ENCODE measurements at places on chromosomes 2 and 18.

GRCh38 chr2:47437287-47437686 is 34.3 kb downstream of the MSH2 start:
- peak; percentile 10 for DNase-seq

GRCh38 chr2:25671622-25672021 is 1.8 kb downstream of the DTNB start:
- no peak for DNase-seq

DNA sequence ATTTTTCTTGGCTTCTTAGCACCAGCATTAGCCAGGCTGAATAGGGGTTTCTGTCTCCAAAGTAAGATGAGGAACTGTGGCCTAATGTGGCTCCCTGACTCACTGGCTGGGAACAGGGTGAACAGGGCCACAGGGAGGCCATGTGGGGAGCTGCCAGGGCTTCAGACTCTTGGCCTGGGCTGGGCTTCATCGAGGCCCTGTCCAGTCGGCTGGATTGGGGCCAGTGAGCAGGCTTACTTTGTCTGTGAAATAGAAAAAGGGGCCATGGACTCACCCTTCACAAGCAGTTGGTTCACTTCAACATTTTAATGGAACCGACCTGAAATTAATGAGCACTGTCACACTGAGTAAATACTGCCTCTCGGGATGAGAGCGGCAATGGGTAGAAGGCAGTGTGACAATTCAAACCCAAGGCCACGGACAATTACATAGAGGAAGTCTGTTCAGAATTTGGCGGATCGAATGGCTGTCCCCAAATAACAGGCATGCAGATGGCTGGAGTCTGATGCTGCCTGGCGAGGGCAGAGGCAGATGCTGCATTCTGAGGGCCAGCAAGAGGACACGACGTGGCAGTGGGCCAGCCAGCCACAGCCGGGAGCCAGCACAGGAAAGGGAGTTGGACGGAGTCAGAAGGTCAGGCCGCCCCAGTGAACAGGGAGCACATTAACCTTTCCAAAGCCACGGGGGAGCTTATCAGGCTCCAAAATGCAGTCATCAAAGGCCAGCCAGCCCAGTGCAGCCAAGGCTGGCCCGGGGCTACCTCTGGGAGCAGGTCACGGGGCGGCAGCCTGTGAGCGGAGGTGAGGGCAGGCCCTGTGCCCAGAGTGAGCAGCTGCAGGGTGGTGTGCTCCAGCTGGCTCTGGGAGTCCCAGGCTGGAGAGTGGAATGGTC is 146.6 kb upstream of the REV1 start:
- no peak for DNase-seq

- DNase-seq, result no peak
Measured at GRCh38 chr2:235052514-235053354, 100.9 kb downstream of the SH3BP4 start.

- DNase-seq, result no peak
Measured at GRCh38 chr2:237857791-237858190, 1.6 kb upstream of the RAMP1 start.

GRCh38 chr18:29153091-29153490 is 976.2 kb upstream of the CDH2 start:
- no peak for DNase-seq

- no peak for DNase-seq
Measured at GRCh38 chr2:104790901-104791495, 62.9 kb upstream of the POU3F3 start.

DNA sequence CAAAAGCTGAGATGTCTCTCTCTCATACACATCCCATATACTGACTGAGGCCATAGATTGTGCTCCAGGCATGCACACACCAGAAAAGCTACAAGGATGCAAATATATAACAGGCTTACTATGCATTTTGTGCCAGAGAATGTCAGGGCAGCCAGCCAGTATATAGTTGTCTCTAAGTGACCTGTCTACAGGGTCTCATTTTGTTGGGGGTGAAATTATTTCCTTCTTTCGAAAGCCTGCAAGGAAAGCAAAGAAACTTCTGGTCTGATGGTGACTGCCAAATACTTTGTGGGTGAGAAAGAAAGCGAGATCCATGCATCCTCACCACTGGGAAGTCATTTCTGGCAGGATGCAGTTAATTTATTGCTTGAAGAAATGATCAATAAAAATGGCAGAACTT is 70.2 kb downstream of the CDCA7 start:
- DNase-seq, result no peak

DNA sequence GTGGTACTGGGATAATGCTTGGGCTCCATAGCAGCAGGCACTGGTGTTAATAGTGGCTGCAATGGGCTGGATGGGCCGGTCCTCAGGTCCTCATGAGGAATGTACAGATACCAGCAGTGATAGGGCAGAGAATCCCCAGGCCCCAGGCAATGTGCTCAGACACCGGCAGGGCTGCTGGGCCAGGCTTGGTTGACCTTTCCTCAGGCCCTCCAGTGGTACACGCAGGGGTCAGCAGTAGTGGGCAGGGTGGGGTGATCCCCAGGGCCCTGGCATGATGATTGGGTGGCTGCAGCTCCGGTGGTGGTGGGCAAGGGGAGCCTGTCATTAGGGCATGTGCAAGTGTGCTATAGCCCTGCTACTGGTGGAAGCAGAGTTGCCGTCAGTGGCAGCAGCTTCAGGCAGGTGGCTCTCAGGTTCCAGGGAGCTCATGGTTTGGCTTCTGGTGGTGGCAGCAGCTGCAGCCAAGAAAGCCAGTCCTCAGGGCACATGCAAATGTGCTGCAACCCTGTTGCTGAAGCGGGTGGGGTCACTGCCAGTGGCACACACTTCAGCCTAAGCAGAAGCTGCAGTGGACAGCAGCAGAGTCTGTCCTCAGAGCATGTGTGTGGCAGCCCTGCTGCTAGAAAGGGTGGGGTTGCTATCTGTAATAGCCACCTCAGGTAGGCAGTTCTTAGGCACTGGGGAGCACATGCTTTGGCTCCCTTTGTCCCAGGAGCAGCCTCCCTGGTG is 56.8 kb downstream of the CCNT2 start:
- DNase-seq, result no peak

- DNase-seq, result no peak
Measured at GRCh38 chr2:60979231-60979630, 38.3 kb upstream of the PEX13 start.

- DNase-seq, result no peak
Measured at GRCh38 chr2:214201892-214202291, 209.0 kb upstream of the VWC2L start.

DNA sequence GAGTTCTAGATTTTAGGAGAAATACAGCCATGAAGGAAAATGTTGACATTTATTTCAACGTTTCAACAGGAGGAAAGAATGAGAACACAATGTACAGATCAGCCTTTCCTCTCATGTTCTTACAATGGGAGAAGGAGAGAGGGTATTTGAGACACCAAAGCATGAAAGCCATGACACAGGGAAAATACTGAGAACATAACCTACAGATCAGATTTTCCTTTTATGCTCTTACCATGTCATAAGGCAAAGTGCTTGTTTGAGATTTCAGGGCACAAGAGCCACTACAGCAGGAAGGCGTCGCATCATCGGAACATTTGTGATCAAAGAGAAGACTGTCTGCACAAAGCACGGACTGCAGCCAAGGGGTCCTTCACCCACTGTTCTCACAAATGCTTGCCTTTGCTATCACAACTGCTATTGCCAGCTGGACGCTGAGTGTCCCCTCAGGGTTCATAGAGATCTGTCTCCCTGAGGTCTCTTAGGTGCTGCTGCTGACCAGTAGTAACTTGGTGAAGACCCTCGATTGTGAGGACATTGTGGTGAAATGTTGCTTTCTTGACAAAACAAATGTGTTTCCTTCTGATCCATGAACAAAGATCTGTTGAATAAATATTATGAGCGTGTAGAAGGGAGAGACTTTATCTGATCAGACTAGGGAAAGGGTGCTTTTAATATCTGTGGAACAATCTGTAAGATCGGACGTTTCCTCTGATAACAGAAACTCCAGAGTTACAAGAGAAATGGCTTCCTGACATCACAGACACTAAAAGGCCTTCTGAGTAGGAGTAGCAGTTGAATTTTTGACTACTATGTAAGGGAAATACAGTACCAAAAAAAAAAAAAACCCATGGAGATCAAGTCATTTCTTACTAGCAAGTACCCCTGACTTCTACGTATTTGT is 6.4 kb upstream of the IL1RL1 start:
- DNase-seq, result no peak

- no peak for DNase-seq
Measured at GRCh38 chr2:223935459-223936125, 9.5 kb downstream of the WDFY1 start.

DNA sequence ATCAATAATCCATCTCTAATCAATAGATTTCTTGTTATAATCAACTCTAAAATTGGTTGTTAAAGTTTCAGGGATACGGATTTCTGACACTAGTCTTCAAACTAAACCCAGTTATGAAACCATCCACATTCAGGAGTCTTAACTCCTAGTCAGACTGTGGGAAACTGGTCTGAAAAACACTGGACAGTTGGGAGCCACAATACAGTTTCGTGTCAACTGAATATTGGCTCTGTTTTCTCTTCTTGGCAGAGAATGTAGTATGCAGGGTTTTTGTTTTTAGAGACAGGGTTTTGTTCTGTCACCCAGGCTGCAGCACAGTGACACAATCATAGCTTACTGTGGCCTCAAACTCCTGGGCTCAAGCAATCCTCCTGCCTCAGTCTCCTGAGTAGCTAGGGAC is 123.1 kb downstream of the RTTN start:
- DNase-seq, result no peak

DNA sequence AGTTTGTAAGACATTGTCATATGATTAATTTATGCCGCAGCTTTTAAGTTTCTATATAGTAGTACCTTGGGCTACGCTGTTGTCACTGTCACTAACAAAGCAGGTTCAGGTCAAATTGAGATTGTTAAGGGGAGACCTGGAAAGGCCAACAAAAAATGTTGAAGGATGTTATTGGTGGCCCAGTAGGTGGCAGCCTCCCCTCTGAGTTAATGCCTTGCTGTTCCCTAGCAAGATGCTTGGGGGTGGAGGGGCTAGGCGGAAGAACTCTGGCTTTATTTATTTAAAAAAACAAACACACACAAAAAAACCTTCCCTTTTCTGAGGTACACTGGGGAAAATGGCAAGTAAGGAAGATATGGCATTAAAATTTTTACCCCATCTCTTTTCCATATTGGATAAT is 128.3 kb upstream of the ATP5MC3 start:
- no peak for DNase-seq

DNA sequence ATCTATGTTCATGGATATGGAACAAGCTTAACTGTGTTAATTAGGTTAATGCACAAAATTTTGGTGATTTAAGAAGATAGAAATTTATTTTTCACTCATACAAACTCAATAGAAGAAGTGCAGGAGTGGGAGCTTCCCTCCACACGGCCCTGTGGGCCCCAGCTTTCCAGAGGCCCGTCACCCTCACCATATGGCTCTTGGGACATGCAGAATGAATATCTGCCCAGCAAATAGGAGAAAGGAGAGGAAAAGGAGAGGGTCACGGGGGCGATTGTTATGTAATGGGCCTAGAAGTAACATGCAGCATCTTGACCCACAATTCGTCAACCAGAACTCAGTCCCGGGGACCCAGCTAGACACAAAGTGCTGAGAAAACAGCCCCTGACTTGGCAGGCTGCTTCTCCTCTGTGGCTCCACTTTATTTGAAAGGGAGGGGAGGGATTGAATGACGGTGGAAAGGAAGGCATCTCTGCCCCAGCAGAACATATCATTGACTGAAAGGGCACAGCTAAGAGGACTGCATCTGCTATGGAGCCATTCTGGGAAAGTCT is 648.2 kb upstream of the ID2 start:
- DNase-seq, result no peak

- DNase-seq, result no peak
Measured at GRCh38 chr2:182951948-182952663, 85.7 kb upstream of the FRZB start.
